Epithelial cell of umbilical artery (primary cell): ENCODE measurements at places on chromosomes 6 and 20. TPM values are rescaled to one million over a fixed set of nuclear protein-coding genes. Genes with fewer than 3 reads are reported as not detected.

CD93 gene
- total RNA-seq: 533 and 565 TPM in 2 replicates

TMEM244 gene
- not detected in 2 replicates for total RNA-seq

CLPSL1 gene
- not detected in 2 replicates for total RNA-seq

CCN6 gene
- not detected in 2 replicates for total RNA-seq

SEMG1 gene
- not detected in 2 replicates for total RNA-seq

CD40 gene
- total RNA-seq: 17.3 and 17.5 TPM in 2 replicates

SCUBE3 gene
- total RNA-seq: 0.30 and 0.32 TPM in 2 replicates

NTSR1 gene
- total RNA-seq: 0.65 and 2.7 TPM in 2 replicates

PLA2G7 gene
- not detected in 2 replicates for total RNA-seq

GATA5 gene
- total RNA-seq: not detected in 2 replicates

C6orf58 gene
- total RNA-seq: not detected in 2 replicates

ULBP2 gene
- 6.8 and 9.6 TPM in 2 replicates for total RNA-seq

GPR6 gene
- total RNA-seq: not detected in 2 replicates

MUCL3 gene
- not detected in 2 replicates for total RNA-seq
